Activated naive CD4-positive, alpha-beta T cell (primary cell): ENCODE measurements at places on chromosomes 12 and 14.

GRCh38 chr14:25552826-25553225 is 502.9 kb upstream of the STXBP6 start:
- no peak for DNase-seq

- DNase-seq, result no peak
Observed at GRCh38 chr14:86414146-86414545, 884.2 kb downstream of the FLRT2 start.

DNA sequence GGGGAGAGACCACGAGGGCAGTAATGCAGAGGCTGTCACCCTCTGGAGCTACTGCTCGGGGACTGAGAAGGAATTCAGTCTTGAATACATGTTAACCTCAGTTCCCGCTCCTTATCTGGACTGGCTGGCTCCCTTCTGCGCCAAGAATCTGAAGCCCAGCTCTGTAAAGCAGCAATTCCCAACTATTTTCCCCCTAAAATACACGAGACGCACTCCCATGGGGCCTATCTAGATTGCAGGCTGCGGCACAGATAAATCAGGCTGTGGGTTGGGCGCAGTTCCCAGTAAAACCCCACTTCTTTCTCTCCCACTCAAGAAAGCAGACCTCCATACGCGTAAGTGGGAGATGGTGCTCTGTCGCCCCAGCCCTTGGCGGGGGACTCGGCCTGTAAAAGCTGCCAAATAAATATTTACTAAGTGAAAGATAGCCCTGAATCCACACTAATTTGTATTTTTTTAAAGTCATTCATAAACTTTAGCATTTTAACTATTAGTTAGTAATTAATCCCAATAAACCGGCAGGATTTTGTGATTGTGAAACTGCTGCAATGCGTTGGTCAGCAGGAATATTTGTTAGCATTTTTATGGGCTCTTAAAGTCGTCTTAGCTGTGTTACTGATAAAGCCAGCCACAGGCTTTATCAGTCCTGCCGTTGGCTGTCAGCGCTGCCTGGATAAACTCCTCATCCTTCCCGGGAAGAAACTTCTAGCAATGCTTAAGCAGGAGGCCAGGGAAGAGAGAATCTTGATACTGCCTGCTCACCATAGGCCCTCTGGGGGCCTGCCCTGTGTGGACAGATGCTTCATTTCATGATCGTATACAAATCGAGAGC is 17.8 kb downstream of the FBXL14 start:
- no peak for DNase-seq

- DNase-seq, result no peak
Observed at GRCh38 chr12:59873136-59873535, 277.3 kb downstream of the SLC16A7 start.

- DNase-seq, result no peak
Observed at GRCh38 chr14:90578283-90578985, 181.6 kb downstream of the CALM1 start.
